Frontal cortex (tissue), 4 donors: ENCODE measurements at places on chromosomes 5 and 9. TPM values are rescaled to one million over a fixed set of nuclear protein-coding genes. Genes with fewer than 3 reads are reported as not detected.

Gene SIGMAR1
- total RNA-seq: 20.8 TPM

GRCh38 chr9:23563517-23563916, 262.5 kb downstream of the ELAVL2 start:
- no peak for DNase-seq

GRCh38 chr5:32115985-32116384, 58.1 kb downstream of the GOLPH3 start:
- DNase-seq: no peak

Gene TRIM32
- 19.6 TPM for total RNA-seq

- DNase-seq: no peak
Measured at GRCh38 chr5:94575196-94575595, 43.2 kb downstream of the KIAA0825 start.

- DNase-seq: no peak
Measured at GRCh38 chr5:55877655-55878054, 26.5 kb downstream of the IL31RA start.

GRCh38 chr5:95445995-95446394, 54.8 kb downstream of the FAM81B start:
- no peak for DNase-seq

DNA sequence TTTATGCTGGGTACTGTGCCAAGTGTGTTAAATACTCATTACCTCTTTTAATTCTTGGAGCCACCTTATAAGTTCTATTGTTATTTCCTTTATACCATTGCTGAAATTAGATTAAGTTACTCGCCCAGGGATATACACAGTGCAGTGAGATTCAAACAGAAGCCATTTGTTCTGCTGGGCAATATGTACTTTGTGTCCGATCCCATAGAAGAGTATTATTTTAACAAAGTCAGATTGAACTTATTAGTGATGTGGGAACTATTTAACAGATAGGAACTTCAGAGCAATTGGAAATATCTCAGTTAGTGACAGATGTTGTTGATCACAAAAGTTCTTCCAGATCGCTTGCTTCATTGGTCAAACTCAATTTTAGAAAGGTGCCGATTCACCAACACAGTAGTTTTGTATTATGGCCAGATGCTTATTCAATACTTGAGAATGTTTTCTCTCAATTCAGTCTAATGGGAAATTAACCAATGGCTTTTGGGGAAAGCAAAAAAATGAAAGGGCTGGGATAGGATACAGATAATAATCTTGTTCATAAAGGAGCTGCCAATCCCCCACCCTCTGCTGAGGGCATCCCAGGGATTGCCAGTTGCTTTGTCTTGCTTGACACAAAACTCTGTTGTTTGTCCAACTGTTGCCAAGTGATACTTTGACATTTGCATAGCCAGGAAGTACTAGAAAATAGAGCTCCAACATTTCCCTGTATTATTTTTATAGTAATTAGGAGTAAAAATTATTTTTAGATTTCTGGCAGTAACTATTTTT, 94.8 kb upstream of the SEMA6A start:
- DNase-seq: peak; percentile 10

GRCh38 chr5:35647712-35648111, 30.0 kb downstream of the SPEF2 start:
- no peak for DNase-seq

DNA sequence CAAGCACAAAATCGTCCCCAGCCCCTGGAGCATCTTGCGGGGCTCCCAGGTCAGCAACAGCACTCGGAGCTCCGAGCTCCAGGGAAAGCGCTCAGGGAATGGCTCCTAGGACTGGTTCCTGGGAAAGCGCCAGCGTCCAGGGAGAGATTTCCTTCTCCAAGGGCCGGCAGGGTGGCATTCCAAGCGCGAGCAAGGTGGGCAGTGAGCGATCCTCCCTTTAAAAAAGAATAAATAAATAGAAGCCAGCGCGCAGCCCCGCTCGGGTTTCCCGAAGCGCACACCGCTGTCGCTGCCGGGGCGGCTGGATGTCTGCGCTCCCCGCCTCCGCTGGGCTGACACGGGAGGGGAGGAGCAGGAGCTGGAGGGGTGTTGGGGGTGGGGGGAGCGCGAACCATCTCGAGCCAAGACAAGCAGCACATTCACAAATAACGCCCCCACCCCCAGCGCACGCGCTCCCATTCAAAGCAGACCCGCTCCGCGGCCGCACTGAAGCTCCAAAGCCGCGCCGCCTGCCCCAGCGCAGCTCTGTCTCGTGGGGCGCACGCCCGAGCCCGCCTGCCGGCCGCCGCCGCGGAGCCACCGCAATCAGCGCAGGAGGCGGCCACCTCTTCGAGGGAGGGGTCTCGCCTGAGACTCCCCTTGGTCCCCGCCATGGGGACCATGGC, 327.4 kb downstream of the SH3GL2 start:
- peak; percentile 46 for DNase-seq

GRCh38 chr9:68715181-68715456, 10.1 kb downstream of the PIP5K1B start:
- DNase-seq: no peak

Gene KCNN2
- total RNA-seq: 29.8 TPM

DNA sequence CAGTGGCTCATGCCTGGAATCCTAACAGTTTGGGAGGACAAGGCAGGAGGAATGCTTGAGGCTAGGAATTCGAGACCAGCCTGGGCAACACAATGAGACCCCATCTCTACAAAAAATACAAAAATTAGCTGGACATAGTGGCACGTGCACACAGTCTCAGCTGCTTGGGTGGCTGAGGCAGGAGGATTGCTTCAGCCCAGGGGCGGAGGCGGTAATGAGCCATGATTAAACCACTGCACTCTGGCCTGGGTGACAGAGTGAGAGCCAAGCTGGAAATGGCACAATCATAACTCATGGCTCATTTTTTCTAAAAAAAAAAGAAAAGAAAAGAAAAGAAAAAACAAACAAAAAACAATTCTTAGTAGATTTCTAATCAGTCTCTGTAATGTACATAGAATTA, 446.2 kb downstream of the ELAVL2 start:
- no peak for DNase-seq

- no peak for DNase-seq
Measured at GRCh38 chr5:115028557-115028956, 141.2 kb downstream of the TRIM36 start.

GRCh38 chr9:18544456-18544855, 70.5 kb downstream of the ADAMTSL1 start:
- no peak for DNase-seq

GRCh38 chr5:141094481-141095262, at the start of gene PCDHB2:
Gene PCDHB2 (plus strand): TSS chr5:141094615. CDS start chr5:141094791, 176 bp downstream.
- no peak for DNase-seq

DNA sequence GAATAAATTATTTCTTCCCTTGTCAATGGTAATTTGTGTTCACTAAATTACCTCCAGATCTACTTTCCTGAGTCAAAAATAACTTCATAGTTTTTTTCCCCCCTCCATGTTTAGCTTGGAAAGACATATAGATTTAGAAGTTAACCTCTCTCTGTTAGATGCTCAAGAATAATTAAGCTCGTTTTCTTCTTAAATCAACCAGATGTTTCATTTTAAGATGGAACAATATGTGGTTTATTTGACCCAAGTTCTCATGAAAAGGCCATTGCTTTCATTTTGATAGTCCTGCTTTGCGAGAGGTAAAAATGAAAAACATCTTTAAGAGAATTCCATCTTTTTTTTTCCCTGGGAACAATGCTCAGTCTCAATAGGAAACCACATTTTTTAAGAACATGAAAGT, 27.7 kb upstream of the GAS1 start:
- DNase-seq: no peak

Gene SPINK6
- total RNA-seq: not detected

- DNase-seq: no peak
Measured at GRCh38 chr9:121271368-121272341, 3.7 kb downstream of the GSN start.

- DNase-seq: no peak
Measured at GRCh38 chr5:41747301-41747700, 122.9 kb downstream of the OXCT1 start.

GRCh38 chr5:158485604-158486081, 614.1 kb downstream of the EBF1 start:
- DNase-seq: no peak

DNA sequence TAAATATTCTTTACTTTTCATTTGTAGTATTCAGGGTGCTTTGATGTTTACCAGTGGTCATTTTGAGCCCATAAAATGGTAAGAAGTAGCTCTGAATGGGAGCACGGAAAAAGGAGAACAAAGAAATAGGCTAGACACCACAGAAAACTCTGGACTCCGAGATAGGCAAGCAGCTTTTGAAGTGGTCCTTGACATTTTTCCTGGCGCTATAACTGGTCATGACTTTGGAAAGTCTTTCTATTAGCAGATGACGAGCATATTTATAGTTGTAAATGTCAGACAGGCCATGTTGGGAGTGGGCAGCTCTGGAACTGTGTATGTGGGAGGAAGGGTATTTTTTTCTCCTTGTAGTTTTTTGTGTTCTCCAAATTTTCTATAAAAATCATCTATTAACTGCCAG, 126.1 kb upstream of the POC5 start:
- no peak for DNase-seq

GRCh38 chr9:130500340-130501180, 55.8 kb downstream of the ASS1 start:
- DNase-seq: no peak

Gene WDR31
- 2.4 TPM for total RNA-seq

GRCh38 chr5:109876030-109876725, 186.5 kb downstream of the MAN2A1 start:
- DNase-seq: no peak
